Stimulated activated naive B cell treated with anti-CD40 and anti-IgM and Interleukin-4, amounts not matched to agents 10 μg/mL and 1 μg/mL and 100 μg/mL, for 72 hours (primary cell): ENCODE measurements at places on chromosomes 16 and 17.

DNA sequence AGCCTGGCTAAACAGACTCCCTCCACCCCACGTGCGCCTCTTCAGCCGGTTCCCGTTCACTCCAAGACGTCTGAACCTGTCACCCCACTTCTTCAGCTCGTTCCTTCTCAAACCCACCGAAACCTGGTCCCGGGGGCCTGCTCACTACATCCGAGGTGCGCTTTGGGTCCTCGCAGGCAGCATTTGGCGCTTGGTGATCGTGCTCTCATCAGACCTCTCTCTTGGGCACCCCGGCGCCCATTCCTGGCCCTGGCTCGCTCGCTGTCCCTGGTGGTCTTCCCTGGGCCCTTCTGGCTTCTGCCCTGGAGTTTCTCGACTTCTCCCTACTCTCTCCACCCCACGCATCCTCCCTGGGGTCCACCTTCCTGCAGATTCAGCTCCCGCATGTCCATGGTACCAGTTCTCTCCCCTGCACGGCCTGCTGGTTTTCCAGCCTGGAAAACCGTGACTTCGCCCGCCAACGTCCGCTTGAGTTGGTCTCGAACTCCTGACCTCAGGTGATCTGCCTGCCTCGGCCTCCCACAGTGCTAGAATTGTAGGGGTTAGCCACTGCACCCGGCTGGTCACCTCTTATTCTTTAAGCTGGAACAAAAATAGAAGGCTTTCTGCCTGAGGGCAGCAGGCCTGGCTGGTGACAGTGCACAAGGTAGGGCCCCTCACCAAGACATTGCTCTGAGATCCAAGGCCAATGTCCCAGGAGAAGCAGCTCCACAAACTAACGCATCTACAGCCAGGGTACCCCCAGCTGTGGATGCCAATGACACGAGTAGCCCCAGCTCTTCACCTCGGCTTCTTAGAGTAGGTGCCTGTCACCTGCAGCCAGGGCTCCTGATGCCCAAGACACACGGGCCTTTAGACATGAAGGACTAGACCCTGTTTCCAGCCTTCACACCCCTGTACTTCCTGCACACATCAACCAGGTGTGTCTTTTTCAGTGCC is 1.1 kb upstream of the MEAK7 start:
- H3K36me3 ChIP-seq = peaks cover 3% of the 10 kb centered on the region
- peak overlapping the region; percentile 98 for H3K27ac ChIP-seq
- H3K27me3 ChIP-seq = no peaks in the 10 kb centered on the region
- DNase-seq = no peak
- peak overlapping the region; percentile 96 for H3K4me3 ChIP-seq
- peaks cover 22% of the 10 kb centered on the region for H3K4me1 ChIP-seq

GRCh38 chr16:54219709-54220108 is 66.9 kb downstream of the IRX3 start:
- H3K27me3 ChIP-seq = peaks cover 6% of the 10 kb centered on the region
- no peak overlapping the region for H3K27ac ChIP-seq
- H3K4me1 ChIP-seq = no peaks in the 10 kb centered on the region
- DNase-seq = no peak
- H3K4me3 ChIP-seq = no peak overlapping the region

GRCh38 chr17:45964634-45965033 is 34.4 kb upstream of the STH start:
- H3K4me3 ChIP-seq = no peak overlapping the region
- H3K4me1 ChIP-seq = no peaks in the 10 kb centered on the region
- no peaks in the 10 kb centered on the region for H3K36me3 ChIP-seq
- DNase-seq = no peak

DNA sequence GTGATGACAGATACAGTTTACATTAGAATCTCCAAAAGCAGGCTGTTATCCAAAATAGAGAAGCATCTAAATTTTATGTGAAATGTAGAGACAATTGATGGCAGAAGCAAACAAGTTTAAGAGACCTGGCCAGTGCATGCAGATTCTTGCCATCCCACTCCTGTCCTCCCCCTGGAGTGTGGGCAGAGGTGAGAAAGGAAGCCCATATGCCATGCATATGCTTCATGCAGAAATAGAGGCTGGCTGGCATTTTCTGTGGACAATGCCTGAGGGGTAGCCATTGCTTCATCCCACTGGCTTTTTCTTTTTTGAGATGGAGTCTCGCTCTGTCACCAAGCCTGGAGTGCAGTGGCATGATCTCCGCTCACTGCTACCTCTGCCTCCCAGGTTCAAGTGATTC is 382.1 kb downstream of the RBFOX1 start:
- no peak for DNase-seq
- H3K36me3 ChIP-seq = no peaks in the 10 kb centered on the region
- H3K4me3 ChIP-seq = no peak overlapping the region
- no peaks in the 10 kb centered on the region for H3K27me3 ChIP-seq
- no peak overlapping the region for H3K27ac ChIP-seq

- H3K36me3 ChIP-seq = no peaks in the 10 kb centered on the region
- H3K4me1 ChIP-seq = peaks cover 24% of the 10 kb centered on the region
- no peaks in the 10 kb centered on the region for H3K27me3 ChIP-seq
Measured at GRCh38 chr17:78915872-78916632, 9.1 kb downstream of the TIMP2 start.

DNA sequence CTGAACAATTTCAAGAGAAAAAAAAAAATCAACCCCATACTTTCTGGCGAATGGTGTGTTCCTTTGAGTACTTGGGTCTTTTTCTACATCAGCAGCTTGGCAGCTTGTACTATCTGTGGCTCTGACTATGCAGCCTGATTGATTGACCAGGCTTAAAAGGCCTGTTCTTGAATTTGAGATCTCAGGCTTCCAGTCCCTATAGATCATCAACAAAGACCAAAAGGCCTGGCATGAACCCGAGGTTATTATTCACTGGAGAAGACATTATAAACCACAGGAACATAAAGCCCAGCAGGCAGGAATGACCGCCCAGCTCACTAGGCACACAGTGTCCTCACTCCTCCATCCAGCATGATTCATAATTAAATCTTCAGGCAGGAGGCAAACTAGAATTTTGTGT is 32.1 kb upstream of the CDH3 start:
- DNase-seq = no peak
- no peaks in the 10 kb centered on the region for H3K4me1 ChIP-seq
- peaks cover 4% of the 10 kb centered on the region for H3K36me3 ChIP-seq
- H3K4me3 ChIP-seq = no peak overlapping the region

DNA sequence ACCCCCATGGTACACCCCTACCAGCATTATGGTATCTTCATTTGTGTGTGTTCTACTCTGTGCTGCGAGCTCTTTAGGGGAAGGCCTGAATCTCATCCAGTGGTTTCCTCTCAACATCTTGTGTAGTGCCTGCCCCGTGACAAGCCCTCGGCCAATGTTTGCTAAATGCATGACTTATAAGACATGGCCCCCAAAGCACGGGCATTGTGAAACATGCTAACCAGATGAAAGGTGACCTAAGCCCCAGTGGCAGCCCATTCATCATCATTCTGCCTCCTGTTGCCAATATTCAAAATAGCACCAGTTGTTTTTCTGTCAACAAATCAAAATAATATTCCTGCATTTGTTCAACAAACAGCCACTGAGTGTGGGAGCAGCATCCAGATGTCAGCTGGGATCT is 108.8 kb upstream of the HSBP1 start:
- H3K4me3 ChIP-seq = no peak overlapping the region
- H3K27me3 ChIP-seq = peaks cover 30% of the 10 kb centered on the region
- DNase-seq = no peak
- H3K27ac ChIP-seq = no peak overlapping the region
- no peaks in the 10 kb centered on the region for H3K36me3 ChIP-seq
- H3K4me1 ChIP-seq = no peaks in the 10 kb centered on the region

GRCh38 chr17:64254755-64255154 is 8.3 kb downstream of the TEX2 start:
- H3K4me1 ChIP-seq = peaks cover 2% of the 10 kb centered on the region
- no peak for DNase-seq
- H3K27ac ChIP-seq = no peak overlapping the region
- H3K4me3 ChIP-seq = no peak overlapping the region
- H3K36me3 ChIP-seq = peaks cover 7% of the 10 kb centered on the region

GRCh38 chr16:27597361-27597760 is 47.4 kb downstream of the KATNIP start:
- H3K36me3 ChIP-seq = peaks cover 15% of the 10 kb centered on the region
- H3K27me3 ChIP-seq = no peaks in the 10 kb centered on the region
- H3K27ac ChIP-seq = no peak overlapping the region
- DNase-seq = no peak
- H3K4me1 ChIP-seq = peaks cover 3% of the 10 kb centered on the region
- H3K4me3 ChIP-seq = no peak overlapping the region

DNA sequence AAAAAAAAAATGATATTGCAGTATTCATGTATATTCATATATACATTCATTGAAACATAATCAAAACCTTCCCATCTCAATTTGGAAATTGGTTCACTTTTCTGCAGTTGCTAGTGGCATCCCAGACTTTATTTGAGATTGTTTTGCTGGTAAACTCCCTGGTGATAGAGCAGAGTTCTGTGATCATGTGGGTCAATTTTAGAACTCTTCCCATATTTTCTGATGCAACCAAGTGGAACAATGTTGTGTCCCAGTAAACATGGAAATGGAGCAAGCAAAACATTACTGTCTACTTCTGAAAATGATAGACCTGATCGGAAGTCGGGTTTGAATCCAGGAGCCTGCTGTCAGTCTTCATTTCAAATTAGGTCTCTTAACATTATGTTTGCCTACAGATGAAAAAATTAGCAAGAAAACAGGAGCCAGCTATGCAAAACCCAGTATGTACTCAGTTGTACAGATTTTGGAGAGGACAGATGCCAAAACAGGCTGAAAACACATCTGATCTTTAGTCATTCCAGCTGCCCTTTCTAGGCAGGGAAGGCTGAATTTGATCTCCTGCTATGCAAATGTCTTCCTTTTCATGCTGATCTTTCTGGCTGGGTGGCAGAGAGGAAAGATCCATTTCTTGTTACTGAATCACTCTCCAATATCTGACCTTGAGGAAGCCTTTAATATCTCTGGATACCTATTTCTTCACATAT is 786.6 kb upstream of the SOX9 start:
- no peak overlapping the region for H3K4me3 ChIP-seq
- H3K27me3 ChIP-seq = no peaks in the 10 kb centered on the region
- no peak for DNase-seq
- H3K27ac ChIP-seq = no peak overlapping the region
- H3K4me1 ChIP-seq = no peaks in the 10 kb centered on the region
- H3K36me3 ChIP-seq = no peaks in the 10 kb centered on the region

GRCh38 chr16:10763456-10763855 is 19.8 kb downstream of the NUBP1 start:
- DNase-seq = no peak
- no peak overlapping the region for H3K4me3 ChIP-seq
- peaks cover 79% of the 10 kb centered on the region for H3K4me1 ChIP-seq
- H3K27ac ChIP-seq = peak overlapping the region; percentile 89
- H3K27me3 ChIP-seq = no peaks in the 10 kb centered on the region

GRCh38 chr17:39455919-39456318 is 4.9 kb upstream of the MED1 start:
- no peak for DNase-seq
- no peaks in the 10 kb centered on the region for H3K27me3 ChIP-seq
- no peaks in the 10 kb centered on the region for H3K36me3 ChIP-seq
- H3K27ac ChIP-seq = no peak overlapping the region

DNA sequence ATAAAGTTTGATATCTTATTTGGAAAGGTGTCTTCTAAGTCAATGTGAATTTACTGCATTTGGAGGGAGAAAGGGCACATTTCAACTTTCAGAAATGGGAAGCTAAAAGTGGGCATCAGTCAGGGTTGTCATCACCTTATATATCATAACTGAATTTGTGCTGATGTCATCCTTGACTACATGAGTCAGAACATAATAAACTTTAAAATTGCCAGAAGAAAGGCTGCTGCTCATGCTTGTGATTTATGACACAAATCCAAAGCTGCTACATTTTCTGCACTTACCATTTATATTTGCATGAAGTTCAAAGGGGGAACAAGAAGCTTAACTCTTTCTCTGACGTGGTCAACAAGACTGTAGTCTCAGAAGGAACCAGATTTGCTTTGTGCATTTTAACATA is 196.6 kb downstream of the UTP18 start:
- DNase-seq = no peak
- H3K27me3 ChIP-seq = peaks cover 10% of the 10 kb centered on the region
- H3K36me3 ChIP-seq = no peaks in the 10 kb centered on the region
- no peaks in the 10 kb centered on the region for H3K4me1 ChIP-seq
- H3K27ac ChIP-seq = no peak overlapping the region

GRCh38 chr16:56252835-56253234 is 61.5 kb downstream of the GNAO1 start:
- peaks cover 12% of the 10 kb centered on the region for H3K27me3 ChIP-seq
- no peak overlapping the region for H3K4me3 ChIP-seq
- H3K36me3 ChIP-seq = no peaks in the 10 kb centered on the region
- DNase-seq = no peak
- no peaks in the 10 kb centered on the region for H3K4me1 ChIP-seq

- peaks cover 34% of the 10 kb centered on the region for H3K27me3 ChIP-seq
- H3K4me3 ChIP-seq = peak overlapping the region; percentile 71
- H3K36me3 ChIP-seq = peaks cover 8% of the 10 kb centered on the region
Measured at GRCh38 chr17:21573961-21574610, 118.2 kb upstream of the KCNJ18 start.

DNA sequence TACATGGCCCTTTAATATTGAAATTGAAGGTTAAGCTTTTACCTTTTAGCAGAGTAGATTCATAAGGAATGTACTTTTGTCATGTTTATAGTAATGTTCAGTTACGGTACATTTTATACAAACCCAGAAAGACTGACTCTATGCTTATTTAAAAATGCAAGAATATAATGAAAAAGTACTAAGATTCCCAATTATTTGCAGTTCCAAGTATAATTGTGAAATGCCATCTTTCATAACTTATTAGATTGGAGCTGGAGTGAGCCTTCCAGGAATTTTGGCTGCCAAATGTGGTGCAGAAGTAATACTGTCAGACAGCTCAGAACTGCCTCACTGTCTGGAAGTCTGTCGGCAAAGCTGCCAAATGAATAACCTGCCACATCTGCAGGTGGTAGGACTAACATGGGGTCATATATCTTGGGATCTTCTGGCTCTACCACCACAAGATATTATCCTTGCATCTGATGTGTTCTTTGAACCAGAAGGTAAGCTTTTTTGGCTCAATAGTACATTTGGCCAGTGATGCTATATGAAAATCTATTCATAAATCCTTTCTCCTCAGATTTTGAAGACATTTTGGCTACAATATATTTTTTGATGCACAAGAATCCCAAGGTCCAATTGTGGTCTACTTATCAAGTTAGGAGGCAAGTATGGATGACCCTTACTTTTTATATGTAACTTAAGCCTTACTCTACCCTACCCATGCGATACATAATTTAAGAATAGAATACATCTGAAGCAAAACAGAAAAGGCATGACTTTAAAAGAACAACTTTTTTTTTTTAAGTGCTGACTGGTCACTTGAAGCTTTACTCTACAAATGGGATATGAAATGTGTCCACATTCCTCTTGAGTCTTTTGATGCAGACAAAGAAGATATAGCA is 4.2 kb downstream of the SRSF2 start:
- H3K27ac ChIP-seq = peak overlapping the region; percentile 91
- peaks cover 50% of the 10 kb centered on the region for H3K4me1 ChIP-seq
- no peak for DNase-seq
- H3K4me3 ChIP-seq = peak overlapping the region; percentile 91
- peaks cover 61% of the 10 kb centered on the region for H3K36me3 ChIP-seq
- H3K27me3 ChIP-seq = no peaks in the 10 kb centered on the region
